ENCODE measurements at places on chromosomes 13 and 19. TPM values are rescaled to one million over a fixed set of nuclear protein-coding genes. Genes with fewer than 3 reads are reported as not detected.

Gene KCTD12
- total RNA-seq: 10.1 TPM

Gene SERTM1
- total RNA-seq: 0.31 TPM

Gene ZNF578
- total RNA-seq: 0.31 TPM

Gene ZNF491
- total RNA-seq: 8.2 TPM

Gene ICAM5
- 16.3 TPM for total RNA-seq

Gene FTL
- 1,207 TPM for total RNA-seq

Gene REEP6
- 6.3 TPM for total RNA-seq

Gene YJEFN3
- 4.2 TPM for total RNA-seq

Gene TUBA3C
- total RNA-seq: not detected

Gene CADM4
- 72.7 TPM for total RNA-seq

Gene ZNF581
- total RNA-seq: 31.0 TPM

DNA sequence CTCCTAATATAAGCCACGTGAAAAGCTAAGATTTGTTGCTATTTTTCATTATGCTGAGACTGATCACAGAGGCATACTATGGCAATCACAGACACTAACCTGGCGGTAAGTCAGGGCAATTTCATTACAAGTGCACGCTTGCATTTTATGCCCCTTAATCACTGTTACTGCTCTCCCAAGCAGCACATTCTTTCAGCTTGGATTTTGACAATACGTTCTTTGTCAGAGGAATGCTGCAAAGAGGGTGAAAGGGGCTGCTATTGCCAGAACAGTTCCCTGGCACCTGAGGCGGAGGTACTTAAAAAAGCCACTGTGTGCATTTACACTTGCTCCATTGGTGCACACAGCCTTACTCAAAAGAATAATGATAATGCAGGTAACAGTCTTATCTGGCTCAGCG lies 346.6 kb downstream of the RFC3 start:
- no peak for ATAC-seq

GRCh38 chr19:4368128-4368820 lies 24.9 kb downstream of the MPND start:
- ATAC-seq: no peak

DNA sequence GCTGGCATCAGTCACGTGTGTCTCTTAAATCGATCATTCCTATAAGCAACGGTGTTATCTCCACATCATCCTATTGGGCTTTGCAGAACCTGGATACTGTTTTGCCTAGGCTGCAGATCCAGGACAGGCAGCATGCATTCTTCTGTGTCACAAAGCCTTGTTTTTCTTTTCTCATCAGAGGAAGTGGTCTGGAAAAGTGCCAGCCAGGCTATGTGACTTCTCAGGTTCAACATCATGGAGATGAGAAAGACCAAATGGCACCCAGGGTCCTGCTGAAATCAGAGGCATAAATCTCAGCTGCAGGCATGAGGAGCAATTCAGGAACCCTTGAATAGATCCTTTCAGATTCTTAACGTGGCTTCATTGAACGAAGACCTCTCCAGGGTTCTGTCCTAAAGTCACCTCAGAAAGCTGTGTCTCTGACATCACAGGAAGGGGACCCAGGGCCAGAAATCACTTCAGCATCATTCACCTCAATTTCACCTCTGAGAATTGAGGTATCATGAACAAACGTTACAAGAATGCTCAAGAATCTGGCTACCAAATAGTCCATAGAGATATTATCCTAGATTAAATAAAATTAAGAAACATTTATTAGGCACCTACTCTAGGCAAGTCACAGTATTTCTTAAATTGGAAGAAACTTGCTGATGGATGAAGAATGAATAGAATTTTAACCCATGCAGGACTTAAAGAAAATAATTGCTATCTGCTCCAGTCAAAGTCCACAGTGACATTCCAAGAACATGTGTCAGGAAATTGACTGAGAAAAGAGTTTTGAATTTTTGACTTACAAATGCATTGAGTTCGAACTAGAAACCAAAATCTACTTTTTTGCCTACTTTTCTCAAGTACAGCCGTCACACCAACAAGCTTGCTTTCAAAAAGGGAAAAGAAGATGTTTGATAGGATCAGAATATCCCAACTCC lies 124.1 kb downstream of the COG6 start:
- no peak for ATAC-seq

DNA sequence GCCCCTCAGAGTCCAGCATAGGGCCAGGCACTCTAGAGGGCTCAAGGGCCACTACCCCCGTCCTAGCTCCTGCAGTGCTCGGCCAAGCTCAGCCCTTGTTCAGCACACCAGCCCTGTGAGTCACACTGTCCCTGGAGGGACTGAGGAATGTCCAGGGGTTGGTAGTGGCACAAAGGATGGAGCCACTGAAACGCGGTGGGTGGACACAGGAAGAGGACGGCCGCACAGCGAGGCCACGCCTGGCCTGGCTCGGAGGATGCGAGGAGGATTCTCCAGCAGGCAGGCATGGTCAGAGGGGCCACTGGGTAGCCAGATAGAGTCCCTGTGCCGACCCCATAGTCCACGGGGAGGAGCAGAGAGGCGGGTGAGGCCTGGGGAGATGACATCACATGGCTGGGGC lies 45.7 kb downstream of the C1QTNF9 start:
- no peak for ATAC-seq

DNA sequence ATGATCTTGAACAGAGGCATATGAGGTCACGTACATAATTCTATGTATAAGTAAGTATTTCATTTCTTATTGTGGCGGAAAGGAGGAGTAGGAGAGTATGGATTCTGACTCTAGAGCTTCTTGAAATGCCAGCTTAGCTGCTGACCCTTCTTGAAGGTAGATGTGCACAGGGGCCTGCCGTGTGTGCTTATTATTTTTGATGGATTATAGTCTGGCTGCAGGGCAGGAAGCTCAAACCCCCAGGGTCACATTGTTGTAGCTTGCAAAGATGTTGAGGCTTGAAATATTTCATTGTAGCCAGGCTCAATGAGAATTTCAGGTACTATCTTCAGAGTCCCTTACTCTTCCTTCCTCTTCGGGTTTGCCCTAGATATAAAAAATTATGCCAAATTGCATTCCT lies 418.8 kb downstream of the OLFM4 start:
- no peak for ATAC-seq

DNA sequence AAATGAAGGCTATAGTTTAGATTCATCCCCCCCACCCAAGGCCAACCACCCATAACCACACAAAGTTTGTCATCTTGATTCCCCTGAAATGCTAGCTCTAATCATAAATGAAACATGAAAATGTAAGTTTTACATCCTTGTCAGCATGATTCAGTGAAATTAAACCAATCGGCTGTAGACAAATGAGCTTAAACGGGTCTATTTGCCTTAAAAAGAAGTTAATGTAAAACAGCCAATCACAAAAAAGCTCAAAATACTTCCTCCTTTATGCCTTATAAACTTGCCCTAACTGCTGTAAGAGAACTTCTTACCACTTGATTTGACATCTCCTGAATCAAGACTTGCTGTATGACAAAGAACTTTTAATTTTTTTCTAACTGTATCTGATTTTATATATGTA lies 34.5 kb upstream of the MRI1 start:
- no peak for ATAC-seq

GRCh38 chr19:40739030-40739839 lies 11.0 kb downstream of the ACTMAP start:
- ATAC-seq: peak; percentile 7

GRCh38 chr13:99057310-99057975 lies 79.6 kb upstream of the DOCK9 start:
- no peak for ATAC-seq

DNA sequence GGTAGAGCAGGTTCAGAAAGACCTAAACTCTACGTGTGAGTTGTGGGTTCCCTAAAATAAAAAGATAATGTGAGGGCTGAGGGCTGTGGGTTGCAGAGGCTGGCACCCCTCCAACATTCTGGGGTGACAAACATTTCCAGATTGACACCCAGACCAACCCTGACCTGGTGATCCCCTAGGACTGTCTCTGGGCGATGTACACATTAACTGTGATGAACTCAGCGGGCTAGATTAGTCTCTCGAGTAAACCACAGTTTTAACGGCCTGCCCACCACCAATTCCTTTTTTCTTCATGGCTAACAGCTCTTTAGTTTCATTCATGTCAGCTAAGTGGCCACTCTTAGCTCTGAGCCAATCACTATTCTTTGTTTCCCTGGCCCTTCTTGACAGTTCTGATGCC lies 24.8 kb downstream of the SIAH3 start:
- ATAC-seq: no peak

DNA sequence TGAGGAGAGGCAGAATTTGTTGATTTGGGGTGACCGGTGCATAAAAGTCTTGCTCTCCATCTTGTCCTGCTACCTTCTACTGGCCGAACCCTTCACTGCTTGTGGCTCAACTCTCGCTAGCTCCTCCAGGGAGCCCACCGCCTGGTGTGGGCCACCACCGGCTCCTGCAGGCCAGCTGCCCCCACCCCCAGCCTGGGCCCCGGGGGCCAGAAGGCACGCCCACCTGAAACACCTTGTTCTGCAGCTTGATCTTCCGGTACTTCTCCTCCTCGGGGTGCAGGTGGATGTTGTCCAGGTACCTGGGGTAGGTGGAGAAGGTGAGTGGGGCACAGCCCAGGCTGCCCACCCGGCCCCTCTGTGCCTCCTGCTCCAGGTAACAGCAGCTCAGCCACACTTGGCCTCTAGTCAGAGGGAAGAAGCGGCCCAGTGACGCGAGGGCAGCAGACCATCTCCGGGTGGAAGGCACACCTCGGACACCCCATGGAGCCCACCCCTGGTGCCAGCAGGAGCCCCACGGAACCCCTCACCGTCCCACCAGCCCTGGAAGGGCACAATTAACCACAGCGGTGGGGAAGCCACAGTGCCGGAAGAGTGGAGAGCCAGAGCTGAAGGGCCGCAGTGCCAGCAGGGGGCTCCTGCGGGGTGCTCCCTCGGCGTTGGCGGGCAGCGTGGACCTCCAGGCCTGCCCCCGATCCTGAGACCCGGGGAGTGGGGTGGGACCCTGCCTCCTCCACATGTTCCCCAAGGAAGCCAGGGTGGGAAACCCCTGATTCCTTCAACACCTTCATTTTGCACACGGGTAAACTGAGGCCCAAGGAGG lies 10.1 kb downstream of the UBXN6 start:
- no peak for ATAC-seq

DNA sequence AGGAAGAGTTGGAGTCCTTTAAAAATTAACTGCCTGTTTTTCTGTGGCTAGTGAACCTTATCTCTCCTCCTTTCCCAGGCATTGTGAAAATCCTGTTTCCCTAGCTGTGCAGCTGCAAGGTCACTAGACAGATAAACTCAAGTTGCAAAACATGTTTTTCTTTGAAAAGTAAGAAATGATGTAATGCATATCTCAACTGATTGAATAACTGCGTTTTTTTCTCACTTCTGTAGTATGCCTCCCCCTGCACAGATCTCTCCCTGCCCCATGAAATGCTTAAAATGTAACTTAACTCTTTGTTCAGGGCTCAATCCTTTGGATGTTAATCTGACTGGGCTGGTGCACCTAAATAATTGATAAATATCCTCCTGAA lies 27.7 kb upstream of the CYSLTR2 start:
- ATAC-seq: no peak

- ATAC-seq: peak; percentile 84
These were observed 104.7 kb upstream of the FREM2 start for GRCh38 chr13:38582133-38582532.

GRCh38 chr13:95536632-95537241 lies 15.8 kb upstream of the CLDN10 start:
- ATAC-seq: no peak

- ATAC-seq: peak; percentile 87
These were observed 918 bp upstream of the LHB start for GRCh38 chr19:49017666-49018351.

DNA sequence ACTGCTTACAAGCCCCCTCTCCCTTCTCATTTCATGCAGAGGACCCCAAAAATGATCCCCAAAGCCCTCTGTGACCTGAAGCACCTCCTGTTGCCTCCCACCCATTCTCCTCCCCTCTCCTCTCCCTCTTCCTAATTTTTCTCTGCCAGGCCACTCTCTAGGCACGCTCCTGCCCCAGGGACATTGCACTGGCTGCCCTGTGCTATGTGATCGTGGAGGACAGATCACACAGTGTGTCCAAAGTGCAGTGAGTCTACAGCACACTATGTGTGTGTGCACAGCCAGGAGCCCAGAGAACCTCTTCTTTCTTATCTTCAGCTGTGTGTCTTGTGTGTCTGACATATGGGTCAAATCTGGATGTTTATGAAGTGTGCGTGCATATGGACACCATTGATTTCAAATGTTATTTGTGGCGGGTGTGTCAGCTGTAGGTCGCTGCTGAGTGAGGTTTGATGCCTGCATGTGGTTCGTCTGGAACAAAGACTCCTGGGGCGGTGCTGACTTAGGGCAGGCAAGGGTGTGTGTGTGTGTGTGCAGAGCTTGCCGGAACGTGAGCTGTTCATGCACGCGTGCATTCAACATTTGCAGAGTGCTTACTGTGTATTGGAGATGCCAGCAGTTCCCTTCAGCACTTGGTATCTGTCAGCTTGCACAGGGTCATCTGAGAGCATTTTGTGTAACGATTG lies 2.1 kb upstream of the KLHL26 start:
- peak; percentile 5 for ATAC-seq

All from motor neuron (in vitro differentiated cells).